Stimulated activated CD8-positive, alpha-beta memory T cell treated with anti-CD3 and anti-CD28 coated beads, Interleukin-7, amount 100 ng/mL, for 48 hours (primary cell): ENCODE measurements at places on chromosomes 12 and 14.

DNA sequence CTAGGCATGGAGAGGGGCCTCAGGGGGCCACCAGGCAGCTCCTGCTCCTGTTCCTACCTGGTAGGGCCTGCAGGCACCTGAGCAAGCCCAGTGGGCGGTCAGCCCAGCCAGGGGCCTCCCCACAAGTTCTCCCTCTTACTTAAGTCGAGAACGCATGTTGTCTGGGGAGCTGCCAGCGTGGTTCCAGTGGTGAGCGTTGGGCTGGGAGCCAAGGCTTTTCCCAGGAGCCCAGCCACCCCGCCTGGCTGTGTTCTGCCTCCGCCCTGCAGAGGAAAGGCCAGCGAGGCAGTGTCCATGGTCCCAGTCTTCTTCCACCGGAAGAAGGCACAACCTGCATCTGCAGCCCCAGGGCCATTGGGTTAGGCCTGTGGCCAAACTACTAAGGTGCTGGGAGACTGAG, 1.4 kb downstream of the C14orf180 start:
- DNase-seq, result no peak

DNA sequence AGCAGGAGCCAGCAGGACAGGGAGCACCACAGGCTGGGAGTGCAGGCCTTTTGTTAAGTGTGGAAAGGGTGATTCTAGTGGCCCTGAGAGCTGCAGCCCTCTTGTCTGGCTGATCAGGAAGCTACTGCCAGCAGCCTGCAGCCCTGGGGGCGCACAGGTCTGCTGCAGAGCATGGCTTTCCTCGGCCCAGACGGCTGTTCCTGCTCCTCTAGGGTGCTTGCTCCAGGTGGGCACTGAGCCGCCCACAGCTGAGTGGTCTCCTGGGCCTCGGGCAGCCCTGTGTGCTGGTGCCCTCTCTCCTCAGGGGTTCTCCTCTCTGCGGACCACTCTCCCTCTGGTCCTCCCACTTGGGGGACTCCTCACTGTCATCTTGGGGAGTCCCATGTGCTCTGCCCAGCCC, 18.9 kb downstream of the CCDC88C start:
- DNase-seq, result no peak

DNA sequence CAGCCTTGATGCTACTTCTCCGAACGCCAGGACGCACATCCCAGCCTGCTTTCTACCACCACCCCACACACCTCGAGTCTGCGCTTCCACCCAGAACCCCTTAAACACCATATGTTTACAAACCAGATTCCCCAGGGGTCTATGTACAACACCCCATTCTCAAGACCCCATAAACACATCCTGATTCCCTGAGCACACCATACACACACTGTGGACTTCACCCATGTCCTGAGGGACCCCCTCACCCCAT, 733 bp downstream of the TTC7B start:
- no peak for DNase-seq

DNA sequence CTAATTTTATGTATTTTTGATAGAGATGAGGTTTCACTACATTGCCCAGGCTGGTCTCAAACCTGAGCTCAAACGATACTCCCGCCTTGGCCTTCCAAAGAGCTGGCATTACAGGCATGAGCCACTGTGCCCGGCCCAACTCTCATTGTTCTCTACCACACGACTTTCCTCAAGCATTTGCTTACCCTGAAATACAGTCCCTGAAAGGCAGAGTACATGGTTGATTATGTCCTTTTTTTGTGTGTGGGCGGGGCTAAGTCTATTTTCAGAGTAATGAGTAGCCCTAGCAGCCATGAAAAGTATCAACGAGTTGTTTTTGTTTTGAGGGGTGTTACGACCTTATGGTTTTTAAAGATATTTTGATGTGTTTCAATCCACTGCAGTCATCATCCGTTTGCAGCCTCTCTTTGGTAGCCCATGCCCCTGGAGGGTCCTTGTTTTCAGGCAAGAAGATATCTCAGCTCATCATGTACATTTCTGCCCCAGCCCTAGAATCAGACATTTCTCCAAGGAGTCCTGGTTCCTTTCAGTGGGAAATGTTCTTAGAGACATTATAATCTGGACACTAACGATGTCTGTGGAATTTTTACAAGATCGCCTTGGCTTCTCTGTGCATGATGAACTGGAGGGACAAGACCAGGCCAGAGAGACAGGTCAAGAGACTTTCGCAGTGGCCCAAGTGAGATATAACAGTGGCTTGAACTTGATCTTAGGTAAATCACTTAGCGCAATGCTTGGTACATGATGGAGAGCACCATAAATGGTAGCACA, 8.7 kb downstream of the ACACB start:
- DNase-seq, result no peak

DNA sequence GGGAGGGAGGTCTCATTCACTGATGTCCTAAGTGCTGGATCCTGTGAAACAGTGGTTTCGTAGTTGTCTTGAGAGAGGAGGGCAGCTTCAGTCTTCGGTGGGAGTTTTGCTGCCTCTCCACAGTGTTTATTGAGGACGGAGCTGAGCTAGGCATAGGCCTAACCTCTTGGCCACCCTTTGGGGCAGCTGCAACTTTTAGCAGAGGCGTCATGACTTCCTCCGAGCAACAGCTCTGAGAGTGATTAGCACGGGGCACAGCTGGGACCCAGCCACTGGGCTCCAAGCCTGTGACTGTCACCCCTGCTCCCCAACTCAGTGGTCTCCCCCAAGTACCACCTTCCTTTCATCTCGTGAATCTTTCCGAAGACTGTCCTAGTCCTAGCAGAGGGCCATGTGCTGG, 139.9 kb upstream of the NCOR2 start:
- DNase-seq, result no peak

GRCh38 chr14:105497671-105498429, 6.8 kb downstream of the TEDC1 start:
- no peak for DNase-seq

GRCh38 chr12:68227356-68227755, 1.7 kb upstream of the IL26 start:
- DNase-seq, result no peak

DNA sequence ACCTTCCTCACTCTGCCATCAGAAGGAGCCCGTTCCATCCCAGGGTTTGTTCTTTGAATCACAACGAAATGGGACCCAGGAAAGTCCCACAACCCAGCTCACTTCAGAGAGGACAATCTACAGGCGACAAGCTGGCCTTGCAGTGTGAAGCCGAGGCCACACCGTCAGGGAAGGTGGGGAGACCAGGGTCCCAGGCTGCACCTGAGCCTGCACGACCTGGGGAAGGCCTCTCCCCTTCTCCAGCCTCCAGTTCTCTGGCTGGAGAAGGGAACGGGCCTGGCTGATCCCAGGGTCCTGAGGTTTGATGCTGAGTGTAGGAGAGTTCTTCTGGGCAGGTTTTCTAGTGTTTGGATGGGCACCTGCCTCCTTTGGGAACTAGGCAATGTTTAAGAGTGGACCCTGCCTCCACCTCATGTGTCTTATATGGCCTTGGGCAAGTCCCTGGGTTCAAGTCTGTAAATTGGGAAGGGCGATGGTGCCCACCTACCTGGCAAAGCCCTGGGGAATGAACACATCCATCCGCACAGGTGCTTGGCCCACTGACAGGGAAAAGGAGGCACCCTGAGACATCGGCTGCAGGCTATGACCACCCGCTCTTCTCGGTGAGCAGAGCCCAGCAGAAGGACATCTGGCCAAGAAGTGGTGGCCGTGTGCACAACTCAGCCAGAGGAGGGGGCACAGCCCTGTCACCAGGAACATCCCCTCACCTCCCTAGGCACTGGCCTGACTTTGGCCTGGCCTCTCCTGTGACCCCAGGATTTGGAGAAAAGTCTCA, 77.9 kb upstream of the BCL11B start:
- no peak for DNase-seq

GRCh38 chr12:94297876-94298505, 149.6 kb downstream of the PLXNC1 start:
- DNase-seq, result no peak

- DNase-seq, result no peak
Measured at GRCh38 chr14:70121521-70121920, 67.2 kb downstream of the SLC8A3 start.

DNA sequence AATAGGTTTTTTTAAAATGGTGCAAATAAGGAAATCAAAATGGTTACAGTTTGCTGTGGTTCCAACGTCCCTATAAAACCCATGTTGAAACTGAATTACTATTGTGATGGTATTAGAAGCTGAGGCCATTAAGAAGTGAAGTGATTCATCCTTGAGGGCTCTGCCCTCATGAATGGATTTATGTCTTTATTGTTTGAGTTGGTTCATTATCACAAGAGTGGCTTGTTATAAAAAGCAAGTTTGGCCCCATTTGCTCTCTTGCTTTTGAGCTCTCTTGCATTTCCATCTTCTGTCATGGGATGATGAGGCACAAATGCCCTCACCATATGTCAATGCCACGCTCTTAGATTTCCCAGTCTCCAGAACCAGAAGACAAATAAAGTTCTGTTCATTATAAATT, 62.3 kb downstream of the PRKD1 start:
- no peak for DNase-seq

GRCh38 chr12:49539406-49540228, 787 bp downstream of the KCNH3 start:
- no peak for DNase-seq

DNA sequence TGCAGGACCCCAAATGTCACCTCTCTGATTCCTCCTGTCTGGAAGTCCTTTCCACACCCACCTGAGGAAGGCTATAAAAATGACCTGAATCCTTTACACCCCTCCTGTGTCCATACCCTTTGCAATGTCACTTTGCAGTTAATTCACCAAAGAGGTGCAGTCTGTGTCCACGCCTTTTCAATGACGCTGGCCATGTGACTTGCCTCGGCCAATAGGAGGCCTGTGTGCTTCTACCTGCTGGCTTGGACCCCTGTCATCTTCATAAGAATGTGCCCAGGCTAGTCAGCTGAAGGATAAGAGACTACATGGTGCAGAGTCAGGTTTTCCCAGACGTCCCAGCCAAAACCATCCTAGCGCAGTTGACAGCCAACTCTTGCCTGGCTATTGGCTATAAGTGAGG, 101.4 kb downstream of the KSR2 start:
- DNase-seq, result no peak

DNA sequence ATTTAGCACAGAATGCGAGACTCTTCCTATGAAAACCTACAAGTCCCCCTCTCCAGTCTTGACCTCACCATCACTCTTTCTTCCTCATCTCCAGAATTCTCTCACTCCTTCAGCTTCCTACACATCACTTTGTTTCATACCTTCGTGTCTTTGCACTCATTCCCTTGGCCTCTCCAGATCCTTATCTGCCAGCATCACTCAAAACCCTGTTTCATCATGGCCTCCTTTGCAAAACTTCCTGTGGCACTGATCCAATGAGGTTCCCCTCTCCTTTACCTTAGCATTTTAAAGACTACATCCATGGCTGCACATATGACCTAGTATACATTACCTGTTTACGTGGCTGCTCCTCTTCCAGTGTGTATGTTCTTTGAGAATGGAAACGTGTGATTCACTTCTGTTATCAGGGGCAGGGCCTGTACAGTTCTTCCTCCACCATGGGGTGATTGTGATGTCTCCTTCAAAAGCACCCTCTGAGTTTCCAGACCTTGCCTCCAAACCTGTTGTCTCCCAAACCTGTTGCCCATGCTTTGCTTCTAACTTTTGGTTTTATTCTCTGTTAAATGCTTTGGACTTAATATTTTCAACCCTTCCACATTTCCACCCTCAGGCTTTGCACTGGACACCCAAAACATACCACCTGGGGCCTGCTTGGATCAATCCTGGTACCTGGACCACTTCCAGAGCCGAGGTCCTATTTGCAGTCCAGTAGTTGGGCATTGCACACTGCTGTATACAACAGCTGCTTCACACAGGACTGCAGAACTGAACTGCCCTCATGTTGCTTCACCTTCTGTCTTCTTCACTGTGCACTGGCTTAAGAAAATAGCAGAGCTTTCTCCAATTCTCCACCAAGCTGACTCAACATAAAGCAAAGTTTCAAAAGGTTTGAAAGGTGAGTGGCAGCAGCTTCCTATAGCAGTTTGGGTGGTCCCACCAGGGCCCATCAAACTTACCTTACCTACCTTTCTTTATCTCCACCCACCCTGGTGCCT, 131.7 kb downstream of the LLPH start:
- no peak for DNase-seq

DNA sequence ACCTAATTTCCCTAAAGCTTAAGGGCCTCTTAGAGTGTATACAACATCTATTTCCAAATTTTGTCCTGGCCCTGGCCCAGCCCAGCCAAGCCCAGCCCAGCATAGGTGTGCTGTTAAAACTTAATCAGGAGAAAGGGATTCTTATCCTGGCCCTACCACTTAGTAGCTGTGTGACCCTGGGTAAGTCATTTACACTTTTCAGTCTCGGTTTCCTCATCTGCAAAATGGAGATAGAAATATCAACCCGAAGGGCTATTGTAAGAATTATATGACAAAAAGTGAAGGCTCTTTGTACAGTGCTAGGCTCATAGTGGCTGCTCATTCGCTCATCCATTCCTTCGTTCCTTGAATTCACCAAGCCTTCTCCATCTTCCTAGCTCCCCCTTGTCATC, 442 bp downstream of the ERG28 start:
- DNase-seq, result no peak

DNA sequence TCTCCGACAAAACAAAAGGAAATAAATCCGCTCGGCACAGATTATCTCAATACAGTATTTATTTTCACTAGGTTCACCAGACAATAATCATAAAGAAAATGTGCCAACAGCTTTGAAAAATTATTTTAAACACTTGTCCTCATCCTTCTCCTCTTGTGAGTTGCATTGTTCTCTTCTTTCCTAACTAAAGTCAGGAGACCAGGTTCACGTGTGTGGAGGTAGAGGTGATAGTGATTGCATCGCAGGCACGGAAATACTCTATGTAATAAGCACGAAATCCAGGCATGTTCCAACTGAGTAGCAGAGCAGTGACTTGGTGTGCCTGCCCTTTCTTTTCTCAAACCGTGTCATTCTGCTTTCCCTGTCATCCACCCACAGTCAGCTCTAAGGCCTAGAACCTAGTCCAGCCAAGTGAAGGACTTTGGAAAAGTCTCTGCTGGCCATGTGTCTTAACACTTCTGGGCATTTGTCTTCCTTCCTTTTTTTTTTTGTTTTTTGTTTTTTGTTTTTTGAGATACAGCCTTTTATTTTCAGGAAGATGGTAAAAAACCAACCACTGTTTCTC, 939 bp upstream of the SEL1L start:
- no peak for DNase-seq

DNA sequence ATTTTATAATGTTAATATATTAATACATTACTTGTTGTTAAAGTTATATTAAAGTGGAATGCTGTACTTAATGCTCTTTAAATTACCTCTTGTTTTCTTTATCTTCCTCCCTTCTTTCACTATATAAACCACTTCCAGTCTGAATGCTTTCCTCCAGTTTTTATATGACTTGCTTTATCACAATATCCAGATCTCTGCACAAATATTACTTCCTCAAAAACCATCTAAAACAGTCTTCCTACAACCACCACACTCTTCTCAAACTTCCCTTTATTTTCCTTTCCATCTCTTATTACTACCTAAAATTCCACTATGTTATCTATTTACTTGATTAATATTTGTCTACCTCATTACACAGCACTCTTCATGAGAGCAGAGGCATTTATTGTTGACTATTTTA, 956.6 kb downstream of the LRFN5 start:
- no peak for DNase-seq

DNA sequence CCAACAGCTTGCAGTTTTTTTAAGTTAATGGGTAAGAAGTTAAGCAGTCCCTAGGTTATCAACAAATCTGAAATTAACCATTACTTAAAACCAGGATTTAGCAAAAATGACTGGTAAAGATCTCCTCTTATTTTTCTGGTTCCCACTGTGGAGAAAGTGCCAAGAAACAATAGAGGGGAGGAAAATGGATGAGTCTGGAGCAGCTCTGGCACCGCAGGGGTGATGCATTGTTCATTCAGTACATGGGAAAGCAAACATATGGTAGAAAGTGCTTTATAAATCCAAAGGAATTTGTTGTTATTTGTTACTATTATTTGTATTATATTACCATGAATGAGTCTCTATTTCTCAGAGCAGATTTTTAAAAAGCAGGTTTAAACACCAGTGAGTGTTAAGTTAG, 92.2 kb downstream of the DYRK2 start:
- no peak for DNase-seq
